Activated CD8-positive, alpha-beta memory T cell treated with anti-CD3 and anti-CD28 coated beads for 4 hours (primary cell): ENCODE measurements at places on chromosomes 6 and 20.

DNA sequence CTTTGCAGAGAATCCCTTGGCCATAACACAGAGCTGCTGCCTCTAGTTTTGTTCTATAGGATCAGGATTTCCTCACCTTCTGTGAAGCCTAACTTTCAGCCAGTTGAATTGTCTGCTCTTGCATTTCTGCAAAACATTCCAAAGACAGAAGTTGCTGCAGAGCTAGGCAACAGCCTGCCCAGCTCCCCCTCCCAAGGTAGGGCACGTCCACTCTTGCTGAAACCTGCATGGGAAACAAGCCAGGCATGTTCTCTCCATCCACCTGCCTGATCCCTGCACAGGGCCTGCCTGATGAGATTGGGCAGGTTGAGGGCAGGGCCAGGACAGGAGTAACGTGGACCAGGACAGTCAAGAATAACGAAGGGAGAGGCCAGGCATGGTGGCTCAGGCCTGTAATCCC, 58.9 kb upstream of the NAA20 start:
- DNase-seq: no peak

GRCh38 chr6:90860822-90861601, 274.1 kb upstream of the MAP3K7 start:
- no peak for DNase-seq

- no peak for DNase-seq
Observed at GRCh38 chr20:38859070-38859690, 53.7 kb downstream of the PPP1R16B start.

DNA sequence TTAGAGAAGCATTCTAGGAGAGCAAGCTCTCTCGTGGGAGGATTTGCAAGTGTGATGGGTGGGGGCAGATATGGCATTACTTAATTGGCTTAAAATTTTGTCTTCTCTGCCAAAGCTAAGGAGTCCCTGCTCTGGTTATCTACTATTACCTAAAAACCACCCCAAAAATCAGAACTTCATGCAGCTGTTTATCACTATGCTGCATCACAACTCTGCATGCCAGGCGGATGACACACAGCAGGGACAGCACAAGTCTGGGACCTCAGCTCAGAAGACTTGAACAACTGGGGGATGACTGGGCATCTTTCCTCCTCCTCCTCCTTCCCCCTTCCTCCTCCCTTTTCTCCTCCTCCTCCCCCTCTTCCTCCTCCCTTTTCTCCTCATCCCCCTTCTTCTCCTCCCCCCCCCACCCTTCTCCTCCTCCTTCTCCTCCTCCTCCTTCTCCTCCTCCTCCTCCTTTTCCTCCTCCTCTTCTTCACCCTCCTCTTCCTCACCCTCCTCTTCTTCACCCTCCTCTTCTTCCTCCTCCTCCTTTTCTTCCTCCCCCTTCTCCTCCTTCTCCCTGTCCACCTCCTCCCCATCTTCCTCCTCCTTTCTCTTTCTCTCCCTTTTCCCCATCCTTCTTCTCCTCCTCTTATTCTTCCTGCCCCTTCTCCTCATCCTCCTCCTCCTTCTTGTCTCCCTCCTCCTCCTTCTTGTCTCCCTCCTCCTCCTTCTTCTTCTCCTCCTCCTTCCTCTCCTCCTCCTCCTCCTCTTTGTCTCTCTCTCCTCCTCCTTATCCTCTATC, 218.6 kb upstream of the PMEPA1 start:
- DNase-seq: no peak

GRCh38 chr6:30990422-30991086, 7.0 kb downstream of the MUC21 start:
- DNase-seq: no peak

DNA sequence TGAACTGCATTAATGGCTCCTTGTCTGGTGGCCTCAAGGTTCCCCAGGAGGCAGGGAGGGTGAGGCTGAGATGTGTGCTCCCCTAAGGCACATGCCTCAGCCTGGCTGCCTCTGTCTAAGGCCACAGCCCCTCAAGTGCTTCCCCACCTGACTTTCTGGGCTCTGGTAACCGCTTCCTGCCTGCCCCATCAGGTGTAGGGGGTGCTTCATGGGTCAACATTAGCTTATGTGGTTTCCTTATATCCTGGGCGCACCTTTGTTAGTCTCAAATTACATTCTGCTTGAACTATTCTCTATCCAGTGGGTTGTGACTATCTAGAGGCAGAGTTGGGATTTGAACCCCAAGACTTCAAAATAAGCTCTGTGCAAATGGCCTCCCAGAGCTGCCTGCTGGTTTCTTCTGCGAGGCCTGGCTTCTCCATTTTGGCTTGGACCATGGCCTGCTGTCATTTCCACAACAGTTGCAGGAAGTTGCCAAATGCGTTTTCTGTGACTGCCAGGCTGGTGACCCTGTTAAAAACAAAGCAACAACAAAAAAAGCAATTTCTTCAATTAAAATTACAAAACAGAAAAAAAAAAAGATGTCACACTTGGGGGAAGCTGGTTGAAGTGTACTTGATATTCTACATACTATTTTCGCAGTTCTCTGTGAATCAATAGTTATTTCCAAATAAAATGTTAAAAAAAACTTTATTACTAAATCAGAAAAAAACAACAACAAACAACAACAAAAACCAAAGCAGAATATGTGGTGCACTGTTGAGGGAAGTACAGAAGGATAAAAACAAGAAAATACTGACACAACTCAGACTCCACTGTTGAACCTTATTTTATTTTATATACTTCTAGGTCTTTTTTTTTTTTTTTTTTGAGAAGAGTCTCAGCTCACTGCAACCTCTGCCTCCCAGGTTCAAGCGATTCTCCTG, 20.0 kb upstream of the ZNFX1 start:
- no peak for DNase-seq

- no peak for DNase-seq
Observed at GRCh38 chr6:168159506-168159905, 80.5 kb upstream of the FRMD1 start.
